NCI-H2081 (cell line): ENCODE measurements at places on chromosomes 1 and 21.

- no peak for DNase-seq
These were observed 50.2 kb downstream of the CAPZB start for GRCh38 chr1:19435181-19435580.

- no peak for DNase-seq
These were observed 23.2 kb downstream of the TCEA3 start for GRCh38 chr1:23401313-23401712.

DNA sequence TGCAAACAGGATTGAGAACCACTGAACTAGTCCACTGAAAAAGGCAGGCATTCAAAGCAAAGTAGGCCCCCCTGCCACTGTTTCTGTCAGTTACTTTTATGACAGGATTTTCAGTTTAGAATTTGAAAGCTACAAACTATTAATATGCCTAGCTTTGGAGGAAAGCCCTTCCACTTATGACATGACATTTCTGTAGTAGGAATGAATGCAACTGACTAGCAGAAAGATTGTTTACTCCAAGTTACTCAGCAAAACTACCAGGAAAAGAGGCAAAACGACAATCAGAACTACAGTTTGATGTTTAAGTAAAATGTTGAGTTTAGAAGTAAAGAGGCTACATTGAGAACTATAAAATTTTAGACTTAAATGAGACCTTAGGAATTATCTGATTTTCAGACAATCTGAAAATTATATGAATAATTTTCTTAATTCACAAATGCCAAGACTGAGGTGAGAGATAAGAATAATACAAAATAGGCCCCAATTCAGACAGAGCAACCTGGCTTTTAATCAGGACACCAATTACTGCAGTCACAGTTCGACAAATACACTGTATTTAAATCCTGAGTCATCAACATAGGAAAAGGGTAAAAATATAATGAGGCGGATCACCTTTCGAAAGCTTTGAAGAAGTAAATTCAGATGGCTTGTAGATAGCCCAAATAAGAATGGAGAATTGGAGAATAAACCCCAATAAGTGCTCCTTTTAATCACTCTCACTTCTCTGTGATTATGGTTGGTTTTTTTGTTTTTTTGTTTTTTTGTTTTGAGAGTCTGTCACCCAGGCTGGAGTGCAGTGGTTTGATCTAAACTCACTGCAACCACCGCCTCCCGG, 2.2 kb downstream of the PRKAB2 start:
- DNase-seq, result no peak

DNA sequence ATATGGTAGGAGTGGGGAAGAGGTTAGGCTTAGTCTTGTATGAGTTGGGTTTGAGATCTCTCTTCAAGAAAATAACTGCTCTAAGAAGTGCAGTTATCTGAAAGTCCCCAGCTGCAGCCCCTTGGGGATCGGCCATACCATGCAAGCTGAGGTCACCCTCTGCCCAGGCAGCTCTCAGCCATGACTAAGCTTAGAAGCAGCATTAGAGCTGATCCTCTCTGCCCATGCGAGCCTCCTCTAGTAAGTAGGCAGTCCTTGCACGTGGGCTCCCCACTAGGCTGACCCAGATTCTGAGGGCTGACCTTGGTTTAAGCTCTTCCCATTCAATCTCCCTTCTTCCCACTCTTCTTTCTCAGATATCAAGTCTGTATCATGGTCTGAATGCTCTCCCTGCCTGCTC, 121.0 kb upstream of the UBE2U start:
- DNase-seq, result no peak

DNA sequence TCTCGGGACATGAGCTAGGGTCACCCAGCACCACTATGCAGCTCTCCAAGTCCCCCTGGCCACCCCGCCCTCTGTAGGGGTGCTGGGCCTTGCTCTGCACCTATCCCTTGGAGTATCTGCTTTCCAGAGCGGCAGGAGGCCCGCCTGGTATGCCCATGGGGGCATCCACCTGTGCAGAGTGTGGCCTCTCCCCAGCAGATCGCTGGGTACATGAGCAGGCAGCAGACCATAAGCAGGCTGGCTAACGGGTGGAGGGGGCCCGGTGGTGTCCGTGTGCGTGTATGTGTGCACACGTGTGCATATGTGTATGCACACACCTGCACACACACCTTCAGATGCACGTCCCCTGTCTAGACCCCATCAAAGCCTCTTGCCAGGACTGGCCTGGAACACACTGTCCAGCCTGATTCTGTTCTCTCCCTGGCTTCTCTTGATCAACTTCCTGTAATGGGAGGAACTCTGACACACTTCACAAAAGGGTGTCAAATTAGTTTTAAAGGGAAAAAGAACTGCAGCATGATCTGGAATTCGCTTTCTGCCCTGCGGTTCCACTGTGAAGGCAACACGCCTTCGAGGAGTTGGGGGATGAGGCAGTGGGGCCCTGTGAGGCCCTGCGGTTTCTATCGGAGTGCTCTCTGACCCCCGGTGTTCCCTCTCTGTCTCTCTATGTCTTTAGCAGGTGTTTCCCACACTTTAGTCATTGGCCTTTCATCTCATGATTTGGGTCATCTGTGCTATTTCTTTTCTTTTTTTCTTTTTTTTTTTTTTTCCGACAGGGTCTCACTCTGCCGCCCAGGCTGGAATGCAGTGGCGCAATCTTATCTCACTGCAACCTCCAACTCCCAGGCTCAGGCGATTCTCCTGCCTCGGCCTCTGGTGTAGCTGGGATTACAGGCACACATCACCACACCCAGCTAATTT, 17.2 kb upstream of the NPHP4 start:
- no peak for DNase-seq

DNA sequence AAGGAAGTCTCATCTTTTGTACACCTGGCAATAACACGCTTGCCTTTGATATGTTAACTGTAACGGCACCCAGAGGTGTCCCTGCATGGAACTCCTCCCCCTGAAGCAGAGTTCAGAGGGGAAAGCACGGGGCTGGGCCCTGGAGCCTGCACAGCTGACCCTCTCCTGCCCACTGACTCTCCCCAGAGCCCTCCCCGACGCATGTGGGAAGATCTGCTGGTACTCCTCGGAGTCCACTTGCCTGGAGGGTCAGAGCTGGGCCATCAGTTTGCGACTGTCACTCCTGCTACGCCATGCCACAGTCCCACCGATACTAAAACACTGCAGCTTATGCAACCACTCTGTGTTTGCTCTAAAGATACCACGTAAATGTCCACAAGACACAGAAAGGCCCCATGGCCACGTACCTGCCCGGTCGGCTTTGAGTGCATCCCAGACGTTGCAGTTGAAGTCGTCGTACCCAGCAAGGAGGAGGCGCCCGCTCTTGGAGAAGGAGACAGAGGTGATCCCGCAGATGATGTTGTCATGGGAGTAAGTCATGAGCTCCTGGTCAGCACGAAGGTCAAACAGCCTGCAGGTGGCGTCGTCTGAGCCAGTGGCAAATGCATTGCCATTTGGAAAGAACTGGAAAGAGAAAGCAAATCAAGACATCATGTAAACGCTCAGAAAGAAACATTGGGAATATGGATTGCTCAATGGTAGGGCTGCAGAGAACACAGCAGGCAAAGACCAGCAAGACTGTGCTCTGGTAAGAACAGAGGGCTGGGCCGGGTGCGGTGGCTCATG, 10.6 kb upstream of the NADK start:
- DNase-seq, result no peak

- peak; percentile 45 for DNase-seq
These were observed at the start of gene IL20 for GRCh38 chr1:206864939-206865671. Gene IL20 (plus strand): TSS chr1:206865623. CDS start chr1:206865853, 230 bp downstream.

DNA sequence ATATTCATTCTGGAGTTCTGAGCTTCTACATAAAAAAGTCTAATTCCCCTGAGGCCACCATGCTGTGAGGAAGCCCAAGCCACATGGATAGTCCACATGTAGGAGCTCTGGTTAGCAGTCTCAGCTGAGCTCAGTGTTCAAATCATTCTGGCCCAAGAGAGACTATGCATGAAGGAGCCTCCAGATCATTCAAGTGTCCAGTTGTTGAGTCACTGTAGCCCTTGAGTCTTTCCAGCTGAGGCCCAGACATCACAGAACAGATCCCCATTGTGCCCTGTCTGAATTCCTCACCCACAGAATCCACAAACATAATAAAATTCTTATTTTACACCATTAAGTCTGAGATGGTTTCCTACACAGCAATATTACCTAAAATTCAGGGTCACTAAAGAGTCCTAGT, 107.0 kb upstream of the NGF start:
- no peak for DNase-seq

DNA sequence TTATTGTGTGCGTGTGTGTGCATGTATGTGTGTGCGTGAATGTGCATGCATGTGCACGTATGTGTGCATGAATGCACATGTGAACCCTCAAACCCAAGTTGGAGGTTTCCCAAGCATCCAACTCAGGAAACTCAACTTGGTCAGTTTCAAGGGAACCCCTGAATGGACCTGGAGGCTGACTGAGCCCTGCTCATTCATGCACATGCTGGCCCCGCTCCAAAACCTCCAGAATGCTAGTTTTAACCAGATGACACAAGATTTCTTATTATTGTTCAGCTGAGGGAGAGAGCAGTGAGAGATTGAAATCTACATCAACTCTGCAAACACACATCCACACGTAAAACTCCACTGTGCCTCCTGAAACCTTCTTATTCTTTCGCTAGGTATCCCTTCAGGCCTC, 104.4 kb downstream of the OMA1 start:
- DNase-seq, result peak; percentile 26

GRCh38 chr1:18351735-18352134, 129.0 kb upstream of the KLHDC7A start:
- DNase-seq, result no peak

- no peak for DNase-seq
These were observed 134.2 kb downstream of the PGBD5 start for GRCh38 chr1:230291731-230292620.

DNA sequence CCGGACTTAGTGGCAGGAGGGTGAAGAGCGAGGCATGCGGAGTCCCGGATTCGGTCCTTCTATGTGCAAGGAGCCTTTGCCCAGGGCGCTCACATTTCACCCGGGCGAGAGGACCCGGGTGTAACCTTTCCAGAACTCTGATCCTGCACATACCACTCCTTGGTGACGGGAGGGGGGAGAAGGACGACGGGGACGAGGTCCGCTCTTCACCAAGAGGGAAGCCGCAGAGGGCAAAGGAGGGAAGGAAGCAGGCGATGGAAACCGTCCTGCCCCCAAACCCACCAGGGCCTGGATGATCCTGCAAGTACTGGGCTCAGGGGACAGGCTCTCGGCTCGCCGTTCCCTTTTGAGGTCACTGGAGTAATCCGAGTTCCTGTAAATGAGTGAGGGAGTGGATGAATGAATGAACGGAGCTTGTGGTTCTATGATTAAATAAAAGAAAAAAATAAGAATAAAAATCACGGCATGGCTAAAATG, 993 bp downstream of the SYPL2 start:
- no peak for DNase-seq

GRCh38 chr1:174726167-174726879, 273.4 kb upstream of the CACYBP start:
- DNase-seq, result peak; percentile 40
